GOT3 (cell line): ENCODE measurements at places on chromosomes 2 and 18.

DNA sequence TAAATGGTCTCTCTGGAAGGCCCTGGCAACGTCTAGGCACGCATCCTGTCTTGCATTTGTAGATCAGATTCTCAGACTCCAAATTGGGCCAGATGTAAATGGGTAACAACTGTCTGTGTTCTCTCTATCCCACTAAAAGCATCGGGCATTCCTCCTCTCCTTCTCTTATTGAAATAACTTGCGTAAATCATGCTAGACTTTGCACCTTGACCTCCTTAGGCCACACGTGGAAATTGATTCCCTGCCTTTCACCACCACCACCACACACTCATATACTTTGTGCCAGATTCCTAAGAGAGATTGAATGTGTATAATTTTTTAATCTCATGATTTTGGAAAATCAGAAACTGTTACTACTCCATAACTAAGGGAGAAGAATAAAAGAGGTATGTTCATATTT lies 21.3 kb downstream of the MAPRE3 start:
- DNase-seq = no peak

DNA sequence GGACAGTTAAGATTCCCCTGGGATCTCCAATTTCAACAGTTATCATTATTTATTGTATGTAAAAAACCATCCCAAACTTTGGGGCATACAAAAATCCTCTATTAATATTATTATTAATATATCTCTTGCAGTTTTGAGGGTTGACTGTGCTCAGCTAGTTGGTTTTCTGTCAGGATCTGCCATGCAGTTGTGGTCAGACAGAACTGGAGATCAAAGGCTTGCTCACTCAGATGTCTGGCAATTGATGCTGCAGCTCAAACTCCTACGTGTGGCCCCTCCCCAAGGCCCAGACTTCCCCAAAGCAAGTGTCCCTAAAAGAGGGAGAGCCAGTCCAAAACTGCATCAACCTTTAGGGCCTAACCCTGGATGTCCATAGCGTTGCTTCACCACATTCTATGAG lies 204.7 kb downstream of the TTC32 start:
- no peak for DNase-seq

DNA sequence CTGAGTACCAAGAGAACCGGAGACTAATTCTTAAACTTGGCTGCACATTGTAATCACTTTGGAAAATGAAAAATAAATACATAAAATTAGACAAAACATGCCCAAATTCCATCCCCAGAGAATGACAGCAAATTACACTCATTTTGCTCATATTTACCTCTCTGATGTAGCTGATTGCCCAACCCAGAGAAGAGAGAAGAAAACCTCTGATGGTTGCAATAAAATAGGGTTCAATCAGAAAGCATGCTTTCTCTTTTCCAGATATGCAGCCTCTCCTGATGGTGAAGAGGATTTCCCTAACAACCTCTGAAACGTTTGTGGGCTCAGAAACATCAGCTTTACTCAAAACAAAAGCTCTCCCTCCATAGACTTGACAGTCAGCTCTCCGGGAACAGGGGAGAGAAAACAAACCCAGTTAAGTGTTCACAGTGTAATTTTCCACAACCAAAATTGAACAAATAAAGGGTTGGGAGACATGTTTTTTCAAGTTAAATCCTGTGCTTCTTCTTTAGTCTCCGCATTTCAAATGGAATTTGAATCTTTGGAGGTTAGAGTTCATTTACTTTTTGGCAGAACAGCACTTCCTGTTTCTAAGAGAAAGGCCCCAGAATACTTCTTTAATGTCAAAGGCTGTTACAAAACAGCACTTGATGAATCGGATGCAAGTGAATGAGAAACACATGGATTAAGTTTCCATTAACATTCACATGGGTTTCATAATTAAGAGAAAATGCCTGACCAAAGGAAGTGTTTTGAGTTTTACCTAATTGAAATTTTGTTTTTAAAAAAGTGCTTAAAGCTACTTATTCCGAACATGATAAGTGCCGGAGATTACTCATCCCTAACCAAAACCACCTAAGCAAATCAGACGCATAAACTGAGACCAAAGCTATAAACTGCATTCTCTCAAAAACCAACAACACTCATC lies 570.1 kb upstream of the SYT4 start:
- no peak for DNase-seq

DNA sequence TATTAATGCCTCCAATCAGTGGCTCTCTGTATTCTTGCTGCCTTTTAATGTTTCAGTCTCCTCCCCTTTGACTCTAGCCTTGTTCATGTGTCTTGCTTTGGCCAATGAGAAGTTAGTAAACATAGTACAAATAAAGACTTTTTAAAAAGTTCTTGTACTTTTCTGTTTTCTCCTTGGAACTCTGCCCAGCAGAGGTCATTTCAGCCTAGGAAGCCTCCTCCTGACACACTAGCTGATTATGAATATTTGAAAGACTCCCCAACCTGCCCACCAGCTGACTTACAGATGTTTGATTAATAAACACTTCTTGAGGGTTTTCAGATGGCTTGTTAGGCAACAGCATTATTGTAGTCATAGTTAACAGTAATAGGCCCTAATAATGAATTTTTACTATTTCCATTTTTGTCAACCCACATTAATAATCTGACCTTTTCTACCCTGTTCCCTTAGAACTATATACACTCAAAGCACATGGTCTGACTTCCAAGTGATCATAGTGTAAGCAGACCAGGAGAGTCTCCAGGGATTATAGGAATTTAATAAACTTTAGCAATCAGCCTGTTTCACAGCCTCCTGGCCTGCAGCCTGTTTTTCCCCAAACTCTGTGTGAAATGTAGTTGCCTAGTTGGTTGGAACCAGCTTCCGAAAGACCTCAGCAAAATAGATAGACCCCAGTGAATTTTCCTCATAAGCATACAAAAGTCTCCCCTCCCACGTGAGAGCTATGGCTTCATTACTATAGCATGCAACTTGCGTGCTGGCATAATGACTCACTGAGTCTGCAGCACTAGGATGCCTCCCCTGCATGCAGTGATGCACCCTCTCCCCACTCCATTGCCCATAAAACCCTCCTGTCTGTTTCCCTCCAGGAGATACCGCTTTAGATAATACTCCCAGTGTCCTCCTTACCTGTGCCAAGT lies 670.7 kb upstream of the ZNF804A start:
- DNase-seq = no peak

DNA sequence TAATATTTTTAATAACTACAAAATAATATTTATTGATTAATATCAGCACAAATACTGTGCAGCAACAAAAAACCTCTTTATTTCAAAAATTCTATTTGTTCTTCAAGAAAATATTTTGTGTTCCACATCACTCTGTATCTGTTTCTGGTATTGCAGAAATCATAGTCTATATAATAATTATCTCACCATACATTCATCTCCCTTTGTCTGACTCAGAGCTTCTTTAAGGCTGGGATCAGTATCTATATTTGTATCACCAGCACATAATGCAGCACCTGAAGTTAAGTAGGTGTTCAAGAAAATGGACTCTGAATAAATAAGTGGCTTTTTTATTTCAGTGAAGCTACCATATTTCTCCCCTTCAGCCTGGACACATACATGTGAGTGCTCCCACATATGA lies 1.6 kb upstream of the MARCHF4 start:
- no peak for DNase-seq

DNA sequence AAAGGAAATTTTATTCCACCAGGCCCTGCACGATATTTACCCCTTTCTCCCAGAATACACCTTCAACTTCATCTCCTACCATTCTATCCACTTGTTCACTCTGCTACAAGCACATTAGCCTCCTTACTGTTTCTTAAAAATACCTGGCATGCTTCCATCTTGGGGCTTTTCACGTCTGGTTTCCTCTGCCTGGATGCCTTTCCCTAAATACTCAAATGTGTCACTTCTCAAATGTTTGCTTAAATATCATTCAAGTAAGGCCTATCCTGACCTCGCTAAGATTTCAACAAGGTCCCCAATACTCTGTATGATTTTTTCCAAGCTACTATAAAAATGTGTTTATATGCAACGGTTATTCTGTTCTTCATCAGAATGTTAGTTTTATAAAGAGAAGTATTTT lies 433.0 kb upstream of the CHAC2 start:
- DNase-seq = no peak

DNA sequence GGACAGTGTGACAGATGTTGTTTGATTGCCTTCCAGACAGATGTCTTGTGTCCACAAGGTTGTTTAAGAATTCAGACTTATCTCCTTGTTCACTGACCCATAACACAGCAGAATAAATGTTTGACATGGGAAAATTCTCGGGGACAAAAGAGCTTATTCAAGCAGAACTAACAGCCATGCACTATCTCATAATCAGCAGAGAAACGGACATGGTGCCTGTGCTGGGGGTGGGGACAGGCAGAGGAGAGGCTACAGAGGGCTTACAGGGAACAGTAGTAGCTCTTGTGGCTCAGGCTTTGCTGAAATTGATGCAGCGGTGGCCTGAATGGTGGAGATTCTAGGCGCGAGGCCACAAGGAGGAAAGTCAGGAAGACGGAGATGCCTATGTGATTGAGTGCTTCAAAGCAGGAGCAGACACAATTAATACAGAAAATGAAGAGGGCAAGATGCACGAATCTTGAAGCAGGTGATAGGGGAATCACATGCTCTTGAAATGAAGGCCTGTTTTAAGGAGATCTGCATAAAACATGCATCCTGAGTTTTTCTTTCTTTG lies 62.0 kb upstream of the CAB39 start:
- DNase-seq = no peak

GRCh38 chr2:2926009-2926857 lies 451.4 kb downstream of the EIPR1 start:
- DNase-seq = no peak

GRCh38 chr2:208129744-208130711 lies at the start of gene CRYGC:
CRYGC (minus strand) TSS chr2:208129828; CDS start chr2:208129792, 36 bp downstream.
- no peak for DNase-seq

DNA sequence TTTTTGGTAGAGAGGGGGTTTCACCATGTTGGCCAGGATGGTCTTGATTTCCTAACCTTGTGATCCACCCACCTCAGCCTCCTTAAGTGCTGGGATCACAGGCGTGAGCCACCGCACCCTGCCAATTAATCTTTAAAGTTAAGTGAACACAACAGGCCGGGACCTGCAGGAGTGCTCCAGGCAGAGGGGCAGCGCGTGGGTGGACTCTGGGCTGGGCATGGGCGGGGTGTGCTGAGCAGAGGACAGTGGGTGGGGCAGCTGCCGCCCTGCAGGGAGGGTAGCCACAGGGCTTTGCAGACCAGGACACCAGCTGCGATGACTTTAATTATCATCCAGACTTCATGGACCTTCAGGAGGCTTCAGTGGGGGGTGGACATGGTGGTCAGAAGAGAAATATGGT lies 8.8 kb upstream of the GPR148 start:
- no peak for DNase-seq

DNA sequence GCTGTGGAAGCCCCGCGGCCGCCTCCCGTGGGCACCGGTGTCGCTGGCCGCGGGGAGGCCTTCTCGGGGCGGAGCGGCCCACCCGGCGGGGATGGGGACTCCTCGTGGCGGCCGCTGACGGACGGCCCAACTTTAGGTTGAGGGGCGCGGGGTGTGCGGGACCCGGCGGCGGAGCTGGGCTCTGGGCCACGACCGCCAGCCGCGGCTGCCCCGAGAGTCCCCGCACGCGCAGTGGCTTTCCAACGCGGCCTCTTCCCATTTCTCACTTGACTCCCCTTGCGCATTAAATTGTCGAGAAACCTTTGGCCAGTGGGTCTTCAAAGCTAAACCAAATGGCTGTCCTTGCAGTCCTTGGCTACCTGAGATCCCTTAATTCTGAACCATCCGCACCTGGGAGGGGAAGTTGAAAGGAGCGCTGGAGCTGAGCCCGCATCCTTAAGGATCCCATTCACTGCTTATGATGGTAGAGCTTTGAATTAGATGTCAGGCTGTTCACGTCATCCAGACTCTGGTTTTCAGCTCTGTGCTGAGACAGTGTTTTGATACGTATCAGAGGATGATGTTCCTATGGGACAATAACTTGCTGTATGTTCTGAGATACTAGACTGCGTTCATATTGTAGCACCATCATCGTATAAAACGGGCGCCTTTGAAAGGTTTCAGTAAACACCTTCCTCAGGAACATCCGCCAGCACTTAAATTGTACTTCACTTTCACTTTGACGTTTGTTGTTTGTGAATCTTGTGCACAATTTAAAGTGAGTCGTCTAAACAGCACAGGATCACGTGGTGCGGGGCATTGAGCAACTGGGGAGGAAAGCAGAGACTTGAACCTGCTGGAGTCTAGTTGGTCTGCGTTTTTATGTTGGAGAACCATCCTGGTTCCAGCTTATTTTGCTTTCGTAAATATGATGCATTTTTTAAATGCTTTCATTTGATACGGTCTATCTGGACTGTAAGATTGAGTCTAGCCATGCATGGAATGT lies 874 bp downstream of the CLIP4 start:
- no peak for DNase-seq

DNA sequence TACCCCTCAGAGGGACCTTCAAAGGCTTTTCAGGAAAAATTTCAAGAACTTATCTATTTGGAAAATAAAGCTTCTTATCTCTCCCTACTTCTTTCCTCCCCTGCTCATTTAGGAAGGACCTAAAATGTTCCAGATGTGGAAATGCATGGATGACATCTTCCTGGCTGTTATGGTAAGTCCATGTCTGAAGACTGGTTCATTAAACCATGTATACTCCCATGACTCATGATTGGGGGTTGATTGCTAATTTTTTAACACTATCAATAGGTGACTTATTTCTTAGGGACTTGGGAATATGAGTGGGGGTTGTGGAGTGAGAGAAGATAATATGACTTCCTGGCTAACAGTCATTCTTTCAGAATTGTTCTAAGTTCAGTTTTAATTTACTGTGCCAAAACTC lies 104.0 kb upstream of the PARD3B start:
- DNase-seq = no peak

DNA sequence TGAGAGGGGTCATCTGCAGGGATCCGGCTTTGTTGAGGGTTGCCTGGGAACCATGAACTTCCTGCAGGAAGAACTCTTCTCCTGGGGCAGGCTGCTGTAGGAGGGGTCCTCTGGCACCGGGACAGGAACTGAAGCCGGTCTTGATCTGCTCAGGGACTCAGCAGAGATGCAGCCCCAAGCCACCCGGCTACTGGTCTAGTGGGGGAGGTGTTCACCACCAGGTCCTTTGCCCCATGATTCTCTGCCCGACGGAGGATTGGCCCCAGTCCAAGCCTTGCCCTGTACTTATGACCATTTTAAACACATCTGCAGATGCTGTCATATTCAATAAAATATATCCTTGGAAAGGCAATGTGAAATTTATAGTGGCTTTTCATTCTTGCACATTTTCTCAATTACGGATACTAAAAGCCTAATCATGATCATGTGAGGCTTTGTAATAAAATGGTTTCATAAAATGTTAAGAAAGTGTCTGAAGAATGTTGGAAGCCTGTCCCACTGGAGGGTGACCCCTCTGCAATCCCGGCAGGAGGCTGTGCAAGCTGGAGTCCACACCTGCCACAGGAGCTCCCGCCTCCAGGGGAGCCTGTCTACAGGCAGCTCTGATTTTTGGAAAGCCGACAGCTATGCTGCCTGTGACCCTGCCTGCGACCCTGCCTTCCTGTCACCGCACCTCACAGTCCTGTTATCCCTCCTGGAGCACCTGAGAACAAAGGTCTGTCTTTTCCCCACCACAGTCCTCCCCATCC lies 98.8 kb upstream of the TAF1B start:
- DNase-seq = no peak

DNA sequence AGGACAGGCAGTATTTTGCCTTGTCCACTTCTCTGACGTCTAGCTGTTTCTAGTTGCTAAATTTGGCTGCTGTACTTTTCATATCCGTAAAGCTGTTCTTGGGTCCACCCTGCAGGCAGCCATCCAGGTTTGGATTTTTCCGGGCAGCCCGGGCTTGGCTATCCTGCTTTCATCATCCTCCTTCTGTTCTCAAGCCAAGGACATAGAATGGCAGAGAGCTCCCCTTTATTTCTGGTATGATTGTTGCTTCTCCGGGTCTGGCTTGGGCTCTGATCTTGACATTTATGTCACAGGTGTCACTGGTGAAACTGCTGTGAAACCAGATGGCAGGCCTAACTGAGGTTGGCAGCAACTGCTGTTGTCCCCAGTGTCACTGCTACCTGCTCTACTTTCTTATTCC lies 35.5 kb downstream of the SCN2A start:
- no peak for DNase-seq
